ENCODE measurements at places on chromosomes 3 and 15. TPM values are rescaled to one million over a fixed set of nuclear protein-coding genes. Genes with fewer than 3 reads are reported as not detected.

PLS1 gene
- 26.4 TPM for total RNA-seq

MORC1 gene
- not detected for total RNA-seq

EHHADH gene
- 4.9 TPM for total RNA-seq

EPHB1 gene
- 7.0 TPM for total RNA-seq

LIPH gene
- 0.27 TPM for total RNA-seq

CPN2 gene
- 0.09 TPM for total RNA-seq

RHOV gene
- 5.0 TPM for total RNA-seq

PLA2G4E gene
- total RNA-seq = not detected

CISH gene
- 1.8 TPM for total RNA-seq

FETUB gene
- total RNA-seq = not detected

GCNT3 gene
- 0.20 TPM for total RNA-seq

GP9 gene
- not detected for total RNA-seq

ANKRD34C gene
- total RNA-seq = not detected

ISLR gene
- total RNA-seq = 0.50 TPM

SKOR1 gene
- total RNA-seq = 0.11 TPM

GPR149 gene
- total RNA-seq = 0.09 TPM

SERPINI2 gene
- total RNA-seq = not detected

All from WTC11 (cell line).